ENCODE measurements at places on chromosomes 1 and 21. TPM values are rescaled to one million over a fixed set of nuclear protein-coding genes. Genes with fewer than 3 reads are reported as not detected.
A peak's percentile ranks its signal among the peaks of the same experiment; 100 is the strongest.

RNF223 gene
- total RNA-seq = not detected

SMIM12 gene
- total RNA-seq = 39.5 TPM

KCNJ6 gene
- 3.3 TPM for total RNA-seq

WNT3A gene
- not detected for total RNA-seq

RIPPLY3 gene
- 18.9 TPM for total RNA-seq

PDPN gene
- total RNA-seq = 9.5 TPM

MAP1LC3C gene
- not detected for total RNA-seq

TGFB2 gene
- 27.9 TPM for total RNA-seq

LCE4A gene
- total RNA-seq = not detected

KLF18 gene
- total RNA-seq = not detected

CACNA1S gene
- 0.05 TPM for total RNA-seq

NUP210L gene
- 0.05 TPM for total RNA-seq

AIRE gene
- total RNA-seq = not detected

CYP4B1 gene
- total RNA-seq = 0.80 TPM

FGR gene
- not detected for total RNA-seq

GRCh38 chr1:18090636-18091035 lies 17.0 kb upstream of the IGSF21 start:
- no peak for DNase-seq

DNA sequence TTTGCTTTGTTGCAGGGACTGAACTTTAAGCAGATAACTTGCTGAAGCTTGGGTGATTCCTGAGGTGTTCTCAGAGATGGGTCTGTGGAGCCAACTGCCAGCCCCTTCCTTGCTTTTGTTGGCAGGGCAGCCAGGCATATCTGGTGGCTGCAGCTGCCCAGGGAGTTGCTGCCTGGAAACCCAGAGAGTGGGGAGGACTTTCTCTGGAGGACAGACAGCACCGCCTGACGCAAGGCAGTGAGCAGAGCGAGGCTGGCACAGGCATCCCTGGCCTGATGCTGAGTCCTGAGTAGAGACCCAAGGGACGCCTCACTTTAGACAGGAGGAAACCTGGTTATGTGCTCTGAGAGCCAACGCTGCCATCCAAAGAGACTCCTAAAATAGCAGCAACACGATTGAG lies 9.8 kb upstream of the OLFML2B start:
- no peak for DNase-seq

DNA sequence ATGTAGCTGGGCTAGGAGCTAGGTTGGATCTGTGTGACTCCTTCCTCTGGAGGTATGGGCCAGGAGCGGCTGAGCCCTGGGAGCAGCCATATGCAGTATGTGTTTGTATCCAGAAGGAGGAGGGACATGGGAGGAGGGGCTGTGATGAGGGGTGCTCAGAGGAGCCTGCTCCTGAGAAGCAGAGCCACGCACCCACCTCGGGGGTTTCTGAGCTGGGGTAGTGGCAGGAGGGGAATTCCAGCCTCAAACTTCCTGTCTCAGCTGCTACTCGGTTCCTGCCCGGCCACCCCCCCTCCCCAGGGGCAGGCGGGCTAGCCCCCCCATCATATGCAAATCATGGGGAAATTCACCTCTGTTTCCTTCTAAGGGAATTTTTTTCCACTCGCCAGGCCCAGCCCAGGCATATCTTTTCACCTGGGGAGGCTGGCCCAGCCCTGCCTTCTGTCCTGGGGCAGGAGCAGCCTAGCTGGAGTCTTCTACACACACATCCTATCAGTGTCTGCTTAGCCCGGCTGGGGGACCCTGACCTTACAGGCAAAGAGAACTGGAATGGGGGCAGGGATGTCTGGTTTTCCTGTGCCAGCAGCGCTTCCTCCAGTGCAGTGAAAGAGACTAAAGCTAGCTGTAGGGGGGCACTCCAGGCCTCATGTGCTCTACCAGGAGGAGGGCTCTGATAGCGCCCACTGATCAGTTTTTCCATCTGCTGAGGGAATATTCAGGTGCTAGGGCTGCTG lies 3.0 kb downstream of the ZC3H12A start:
- no peak for DNase-seq

- no peak for DNase-seq
Observed at GRCh38 chr1:193355178-193355577, 168.8 kb upstream of the B3GALT2 start.

GRCh38 chr1:51120629-51121028 lies 18.6 kb downstream of the C1orf185 start:
- no peak for DNase-seq

DNA sequence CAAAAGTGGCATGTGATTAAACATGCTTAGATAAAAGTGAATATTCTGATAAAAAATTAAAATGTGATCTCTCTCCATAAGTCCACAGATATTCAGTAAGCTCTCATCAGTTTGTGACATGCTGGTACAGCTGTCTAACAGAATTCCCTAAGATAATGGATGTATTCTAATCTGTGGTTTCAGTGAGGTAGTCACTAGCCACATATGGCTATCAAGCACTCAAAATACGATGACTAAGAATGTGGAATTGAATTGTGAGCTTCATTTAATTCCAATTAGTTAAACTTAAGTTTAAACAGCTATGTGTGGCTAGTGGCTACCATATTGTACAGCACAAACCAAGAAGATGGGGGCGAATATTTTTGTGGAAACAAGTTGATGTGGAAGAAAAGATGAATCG lies 4.1 kb upstream of the REG4 start:
- DNase-seq = no peak

DNA sequence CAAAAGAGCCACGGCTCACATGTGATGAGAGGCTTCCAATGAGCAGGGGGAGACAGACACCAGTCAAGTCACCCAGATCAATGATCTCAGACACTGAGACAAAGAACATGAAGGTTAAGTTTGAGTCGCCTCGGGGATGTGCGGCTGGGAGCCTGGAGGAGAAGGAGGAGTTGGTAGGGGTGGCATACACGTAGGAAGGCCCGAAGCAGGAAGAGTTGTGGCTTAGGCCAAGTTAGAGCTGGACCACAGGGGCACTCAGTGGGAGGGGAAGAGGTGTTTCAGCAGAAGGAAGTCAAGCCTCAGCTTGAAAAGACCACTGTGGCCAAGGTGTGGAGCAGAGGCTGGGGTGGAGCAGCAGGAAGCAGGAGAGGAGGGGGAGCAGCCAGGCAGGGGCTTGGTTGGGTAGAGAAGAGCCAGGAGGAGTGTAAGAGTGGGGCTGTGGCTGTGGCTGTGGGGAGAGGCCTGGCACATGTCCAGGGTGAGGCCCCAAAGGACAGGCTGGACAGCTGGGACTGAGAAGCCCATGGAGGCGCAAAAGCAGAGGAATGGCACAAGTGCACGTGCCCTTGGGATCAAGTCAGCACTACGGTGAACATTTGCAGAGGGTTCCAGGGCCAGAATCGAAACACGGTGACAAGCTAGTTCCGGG lies 27.6 kb downstream of the CTNNBIP1 start:
- DNase-seq = no peak

GRCh38 chr1:31693231-31693630 lies 10.6 kb downstream of the COL16A1 start:
- DNase-seq = no peak

- no peak for DNase-seq
Observed at GRCh38 chr1:8395433-8395866, 77.5 kb downstream of the SLC45A1 start.

- no peak for DNase-seq
Observed at GRCh38 chr1:53266038-53266437, 27.7 kb upstream of the MAGOH start.

- DNase-seq = no peak
Observed at GRCh38 chr1:168767894-168768584, 39.0 kb upstream of the DPT start.

DNA sequence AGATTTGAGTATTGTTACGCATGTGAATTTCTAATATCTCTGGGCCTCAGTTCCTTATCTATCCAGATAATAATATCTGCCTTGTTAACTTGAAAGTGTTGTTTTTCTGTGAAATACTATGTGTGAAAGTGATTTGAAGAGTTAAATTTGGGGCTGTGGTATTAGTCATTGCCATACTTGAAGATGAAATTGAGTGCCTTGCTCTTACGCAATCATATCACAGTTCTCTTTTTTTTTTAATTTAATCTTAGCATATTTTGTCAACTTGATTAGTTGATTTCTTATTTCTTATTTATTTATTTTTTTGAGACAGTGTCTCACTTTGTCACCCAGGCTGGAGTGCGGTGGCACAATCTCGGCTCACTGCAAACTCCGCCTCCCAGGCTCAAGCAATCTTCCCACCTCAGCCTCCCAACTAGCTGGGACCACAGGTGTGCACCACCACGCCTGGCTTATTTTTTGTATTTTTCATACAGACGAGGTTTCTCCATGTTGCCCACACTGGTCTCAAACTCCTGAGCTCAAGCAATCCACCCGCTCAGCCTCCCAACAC lies 31.0 kb downstream of the AGO4 start:
- DNase-seq = no peak

DNA sequence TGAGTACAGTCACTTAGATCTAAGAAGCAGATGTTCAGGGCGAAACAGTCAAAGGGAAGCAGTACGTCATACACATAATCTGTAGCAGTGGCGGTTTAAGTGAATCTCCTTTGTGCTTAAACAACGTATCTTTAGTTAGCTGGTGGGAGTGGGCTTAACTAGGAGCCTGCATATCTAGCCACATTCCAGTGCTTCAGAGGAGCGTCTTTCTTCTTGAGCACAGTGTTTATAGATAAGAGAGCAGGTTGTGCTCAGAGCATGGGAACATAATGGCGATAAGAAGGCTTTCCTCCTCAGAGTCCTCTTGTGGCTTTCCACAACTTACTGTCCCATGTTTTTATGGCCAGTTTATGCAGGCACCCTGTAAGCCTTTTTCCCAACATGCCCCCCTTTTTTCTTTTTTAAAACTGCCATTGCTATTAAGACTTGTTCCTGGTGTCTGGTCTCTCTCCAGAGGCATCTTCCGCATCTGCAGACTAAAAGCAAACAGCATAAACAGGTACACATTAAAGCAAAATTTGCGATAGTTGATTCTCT lies 3.2 kb downstream of the DAP3 start:
- DNase-seq = no peak

DNA sequence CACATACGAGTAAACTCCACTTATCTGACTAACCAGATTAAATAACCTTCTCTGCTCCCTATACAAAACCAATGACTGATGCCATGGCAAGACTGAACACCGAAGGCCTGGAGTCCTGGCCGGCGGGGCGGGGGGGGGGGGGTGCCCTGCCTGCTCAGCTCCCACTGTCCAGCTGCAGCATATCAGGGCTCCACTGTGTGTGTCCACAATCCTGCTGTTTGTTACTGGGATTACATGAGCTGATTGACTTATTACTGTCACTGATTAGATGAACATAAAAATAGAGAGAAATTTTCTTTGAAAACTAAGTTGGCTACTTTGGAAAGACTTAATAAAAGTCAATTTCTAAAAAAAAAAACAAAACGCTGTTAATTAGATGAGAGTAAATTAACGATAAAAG lies 24.9 kb downstream of the TMEM63A start:
- no peak for DNase-seq

DNA sequence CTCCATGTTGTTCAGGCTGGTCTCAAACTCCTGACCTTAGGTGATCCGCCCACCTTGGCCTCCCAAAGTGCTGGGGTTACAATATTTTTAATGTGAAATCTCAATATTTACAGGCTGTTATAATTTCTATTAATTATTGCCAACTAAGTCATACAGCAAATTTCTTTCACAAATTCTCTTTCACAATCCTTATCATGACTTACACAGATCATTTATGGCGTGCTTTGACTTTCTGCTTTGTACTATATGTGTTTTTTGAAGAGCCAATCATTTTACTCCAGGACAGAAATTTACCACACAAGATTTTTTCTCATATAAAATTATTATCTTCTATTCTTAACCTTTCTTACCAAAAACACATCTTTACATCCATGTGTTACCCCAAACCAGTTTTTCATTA lies 1729.9 kb downstream of the NCAM2 start:
- DNase-seq = no peak

DNA sequence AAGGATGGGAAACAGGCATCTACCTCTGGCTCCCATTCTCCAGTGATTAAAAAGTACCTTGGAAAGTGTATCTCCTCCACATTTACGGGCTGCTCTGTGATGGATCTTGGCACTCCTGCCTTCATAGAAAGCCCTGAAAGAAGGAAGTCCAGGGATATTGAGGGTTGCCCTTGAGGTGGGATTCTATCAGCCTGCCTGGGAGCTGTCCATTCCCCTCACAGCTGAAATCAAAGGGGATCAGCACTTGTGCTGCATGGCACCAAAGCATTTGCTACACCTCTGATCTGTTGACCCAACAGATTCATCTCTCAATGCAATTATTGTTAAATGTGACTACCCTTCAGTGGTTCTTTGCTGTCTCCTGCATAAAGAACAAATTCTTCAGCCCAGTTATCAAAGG lies 442.0 kb upstream of the RUNX1 start:
- peak; percentile 12 for DNase-seq

DNA sequence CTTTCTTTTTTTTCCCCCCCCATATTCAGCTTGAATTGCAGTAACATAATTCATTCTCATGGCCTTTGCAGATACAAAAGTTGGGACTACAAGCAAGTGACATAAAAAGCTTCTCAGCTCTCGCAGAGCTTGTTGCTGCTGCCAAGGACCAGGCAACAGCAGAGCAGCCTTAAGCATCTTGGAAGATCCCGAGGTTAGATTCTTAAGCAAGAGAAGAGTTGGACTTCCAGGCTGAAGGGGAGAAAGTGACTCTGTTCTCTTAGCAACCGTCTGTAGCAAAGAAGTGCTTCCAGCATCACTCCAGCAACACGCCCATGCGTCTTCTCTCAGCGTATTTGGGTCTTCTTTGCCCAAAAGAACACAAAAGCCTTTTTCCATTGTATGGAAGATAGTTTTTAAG lies 20.7 kb downstream of the AGT start:
- no peak for DNase-seq

- peak; percentile 78 for DNase-seq
Observed at GRCh38 chr1:36703526-36704208, 221.0 kb upstream of the CSF3R start.

DNA sequence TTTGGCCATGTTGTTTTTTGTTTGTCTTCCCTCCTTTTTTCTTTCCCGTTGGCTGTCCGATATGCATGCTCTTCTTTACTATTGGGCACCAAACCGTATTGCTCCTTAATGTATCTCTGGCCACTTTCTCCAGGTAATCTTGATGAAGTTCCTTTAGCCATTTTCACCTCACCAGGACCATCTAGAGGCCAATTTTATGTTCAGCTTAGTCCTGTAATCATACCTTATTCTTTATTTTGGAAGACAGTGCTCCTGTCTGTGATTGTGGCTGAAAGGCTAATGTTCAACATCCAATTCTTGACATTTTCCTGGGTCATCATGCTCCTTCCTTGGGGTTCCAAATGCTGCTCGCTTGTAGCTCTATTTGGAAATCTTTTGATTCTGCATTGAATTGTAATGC lies 169.5 kb downstream of the S1PR1 start:
- DNase-seq = no peak

- DNase-seq = no peak
Observed at GRCh38 chr1:168485048-168485447, 58.7 kb downstream of the XCL2 start.

- DNase-seq = no peak
Observed at GRCh38 chr1:38101037-38101785, 54.6 kb upstream of the POU3F1 start.
